ENCODE measurements at places on chromosomes 13 and 19.

DNA sequence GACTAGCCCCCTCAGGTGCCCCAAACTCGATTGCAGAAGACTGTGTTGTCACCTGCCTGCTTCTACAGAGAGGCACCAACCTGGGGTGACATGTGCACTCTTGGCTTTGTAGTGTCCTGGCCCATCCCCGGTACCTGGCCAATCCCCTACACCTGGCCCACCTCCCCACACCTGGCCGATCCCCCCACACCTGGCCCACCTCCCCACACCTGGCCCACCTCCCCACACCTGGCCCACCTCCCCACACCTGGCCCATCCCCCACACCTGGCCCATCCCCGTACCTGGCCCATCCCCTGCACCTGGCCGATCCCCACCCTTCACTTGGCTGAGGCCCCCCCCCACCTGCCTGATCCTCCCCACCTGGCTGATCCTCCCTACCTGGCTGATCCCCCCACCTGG lies 25.4 kb downstream of the ATP11A start:
- no peak for DNase-seq

- DNase-seq, result no peak
Measured at GRCh38 chr19:38647966-38648768, 718 bp downstream of the ACTN4 start.

GRCh38 chr13:112168761-112169160 lies 101.8 kb downstream of the SOX1 start:
- no peak for DNase-seq

- DNase-seq, result no peak
Measured at GRCh38 chr19:35723671-35724070, 5.9 kb downstream of the KMT2B start.
